Smooth muscle cell of the coronary artery (primary cell): ENCODE measurements at places on chromosomes 2 and 18. TPM values are rescaled to one million over a fixed set of nuclear protein-coding genes. Genes with fewer than 3 reads are reported as not detected.

MARCHF4 gene
- 0.12 and 2.9 TPM in 2 replicates for total RNA-seq

HJURP gene
- 1.2 and 4.5 TPM in 2 replicates for total RNA-seq

STK36 gene
- 10.4 and 34.3 TPM in 2 replicates for total RNA-seq

ST3GAL5 gene
- total RNA-seq, result 21.4 and 29.5 TPM in 2 replicates

FBLN7 gene
- 4.0 and 4.6 TPM in 2 replicates for total RNA-seq

TOGARAM2 gene
- 0.23 TPM in 1 of 2 replicates, not detected in the other for total RNA-seq

CBLN2 gene
- 1.1 TPM in 1 of 2 replicates, not detected in the other for total RNA-seq

DSG2 gene
- total RNA-seq, result under 0.01 and 8.9 TPM in 2 replicates

C2orf68 gene
- 11.3 and 15.0 TPM in 2 replicates for total RNA-seq

FOXD4L1 gene
- under 0.01 and 0.12 TPM in 2 replicates for total RNA-seq

KCNK3 gene
- 0.23 and 1.1 TPM in 2 replicates for total RNA-seq

ZNF236 gene
- total RNA-seq, result 7.5 and 10.6 TPM in 2 replicates

LAMA3 gene
- 0.60 and 17.4 TPM in 2 replicates for total RNA-seq

TBR1 gene
- total RNA-seq, result not detected in 2 replicates

TRIM43 gene
- not detected in 2 replicates for total RNA-seq

LYG1 gene
- not detected in 2 replicates for total RNA-seq

LONRF2 gene
- 0.23 TPM in 1 of 2 replicates, not detected in the other for total RNA-seq

C2orf72 gene
- total RNA-seq, result under 0.01 and 0.23 TPM in 2 replicates

EVX2 gene
- total RNA-seq, result not detected in 2 replicates

SIX3 gene
- not detected in 2 replicates for total RNA-seq

NT5DC4 gene
- not detected in 2 replicates for total RNA-seq

MTERF4 gene
- 24.9 and 73.7 TPM in 2 replicates for total RNA-seq
